Activated CD8-positive, alpha-beta T cell treated with anti-CD3 and anti-CD28 coated beads, Interleukin-2, amount 10 ng/mL, durations not matched to agents 7 days and 5 days (primary cell): ENCODE measurements at places on chromosomes 5 and 9.

DNA sequence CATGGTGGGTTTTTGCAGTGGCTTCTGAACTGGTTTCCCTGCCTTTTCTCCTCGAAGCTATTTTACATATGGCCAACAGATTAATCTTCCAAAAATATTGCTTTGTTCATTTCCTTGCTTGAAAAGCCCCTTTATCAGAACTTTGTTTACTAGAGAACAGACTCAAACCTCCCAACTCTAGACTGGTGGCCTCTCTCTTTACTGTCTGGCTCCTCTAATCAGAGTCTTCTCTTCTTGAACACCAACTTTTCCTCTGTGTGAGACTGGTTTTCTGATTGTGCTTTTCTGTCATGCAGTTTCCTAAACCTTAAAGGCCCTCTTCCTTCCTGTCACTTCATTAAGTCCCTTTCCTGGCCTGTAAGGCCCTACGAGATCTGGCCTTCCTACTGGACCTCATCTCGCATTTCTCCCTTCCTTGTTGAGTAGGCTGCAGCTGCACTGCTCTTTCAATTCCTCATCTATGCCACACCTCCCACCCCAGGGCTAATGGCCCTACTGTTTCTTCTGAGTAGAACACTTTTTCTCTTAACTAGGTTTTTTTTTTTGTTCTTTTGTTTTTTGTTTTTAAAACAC is 5.7 kb downstream of the C9orf43 start:
- H3K4me3 ChIP-seq, result no peak overlapping the region
- no peak for DNase-seq
- no peaks in the 10 kb centered on the region for H3K36me3 ChIP-seq

DNA sequence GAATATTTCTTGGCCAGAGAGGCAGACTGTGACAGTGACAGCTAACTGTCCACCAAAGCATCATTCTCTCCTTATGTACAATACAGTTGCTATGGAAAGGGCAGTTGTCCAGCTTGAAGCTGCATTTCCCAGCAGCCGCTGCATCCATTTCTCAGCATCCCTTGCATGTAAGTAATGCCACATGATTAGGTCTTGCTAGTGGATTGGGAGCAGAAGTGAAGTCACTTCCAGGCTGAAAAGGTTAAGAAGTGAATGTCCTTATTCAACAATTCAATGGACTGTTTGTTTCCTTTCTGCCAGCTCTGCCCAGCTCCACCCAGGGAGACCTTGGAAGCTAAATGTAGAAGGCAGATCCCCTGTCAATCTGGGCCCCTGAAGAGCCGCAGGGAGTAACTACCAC is 26.1 kb upstream of the RETREG1 start:
- H3K27ac ChIP-seq, result no peak overlapping the region
- no peak overlapping the region for H3K4me3 ChIP-seq
- no peaks in the 10 kb centered on the region for H3K27me3 ChIP-seq
- DNase-seq, result no peak
- peaks cover 7% of the 10 kb centered on the region for H3K4me1 ChIP-seq
- H3K36me3 ChIP-seq, result no peaks in the 10 kb centered on the region

GRCh38 chr5:93622240-93622885 is 39.3 kb downstream of the NR2F1 start:
- H3K4me3 ChIP-seq, result no peak overlapping the region
- peaks cover 47% of the 10 kb centered on the region for H3K27me3 ChIP-seq

GRCh38 chr5:100668511-100668910 is 133.3 kb downstream of the FAM174A start:
- no peaks in the 10 kb centered on the region for H3K36me3 ChIP-seq
- H3K27me3 ChIP-seq, result peaks cover under 1% of the 10 kb centered on the region
- H3K27ac ChIP-seq, result no peak overlapping the region
- no peak overlapping the region for H3K4me3 ChIP-seq

GRCh38 chr5:117013280-117013877 is 438.8 kb upstream of the SEMA6A start:
- no peaks in the 10 kb centered on the region for H3K4me1 ChIP-seq
- H3K4me3 ChIP-seq, result no peak overlapping the region
- no peak for DNase-seq
- no peak overlapping the region for H3K27ac ChIP-seq
- no peaks in the 10 kb centered on the region for H3K36me3 ChIP-seq

GRCh38 chr5:122076050-122076461 is 2.0 kb downstream of the LOX start:
- H3K27ac ChIP-seq, result no peak overlapping the region
- no peak for DNase-seq
- no peak overlapping the region for H3K4me3 ChIP-seq
- peaks cover 16% of the 10 kb centered on the region for H3K4me1 ChIP-seq
- no peaks in the 10 kb centered on the region for H3K36me3 ChIP-seq

GRCh38 chr5:80238778-80239679 is 16.8 kb downstream of the SERINC5 start:
- no peak for DNase-seq
- peak overlapping the region; percentile 46 for H3K27ac ChIP-seq
- no peaks in the 10 kb centered on the region for H3K27me3 ChIP-seq
- peaks cover 58% of the 10 kb centered on the region for H3K4me1 ChIP-seq

DNA sequence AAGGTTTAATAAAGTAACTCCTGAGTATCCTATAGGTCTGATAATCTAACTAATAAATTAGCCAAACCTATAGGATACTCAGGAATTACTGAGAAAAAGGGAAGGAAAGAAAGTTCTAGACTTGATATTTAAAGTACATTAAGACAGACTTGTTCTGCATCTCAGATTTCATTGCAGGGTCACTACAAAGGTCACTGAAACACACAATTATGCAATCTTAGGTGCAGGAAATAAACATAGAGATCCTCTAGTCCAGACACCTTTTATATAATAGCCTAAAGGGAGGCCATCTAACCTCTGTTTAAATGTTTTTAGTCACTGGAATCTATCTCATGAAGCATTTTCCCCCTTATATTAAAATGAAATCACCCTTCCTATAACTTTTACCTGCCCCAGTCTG is 1215.7 kb downstream of the MAT2B start:
- H3K4me3 ChIP-seq, result no peak overlapping the region
- no peaks in the 10 kb centered on the region for H3K4me1 ChIP-seq
- no peaks in the 10 kb centered on the region for H3K27me3 ChIP-seq
- DNase-seq, result no peak

- no peaks in the 10 kb centered on the region for H3K4me1 ChIP-seq
- H3K27ac ChIP-seq, result no peak overlapping the region
- no peak for DNase-seq
- peaks cover 35% of the 10 kb centered on the region for H3K36me3 ChIP-seq
- H3K27me3 ChIP-seq, result no peaks in the 10 kb centered on the region
Observed at GRCh38 chr9:15206903-15207696, 99.9 kb downstream of the TTC39B start.

- peaks cover 13% of the 10 kb centered on the region for H3K27me3 ChIP-seq
- H3K36me3 ChIP-seq, result no peaks in the 10 kb centered on the region
- no peak overlapping the region for H3K27ac ChIP-seq
- H3K4me3 ChIP-seq, result no peak overlapping the region
Observed at GRCh38 chr5:154997746-154998145, 15.8 kb upstream of the KIF4B start.
